ENCODE measurements at places on chromosomes 7 and 10. TPM values are rescaled to one million over a fixed set of nuclear protein-coding genes. Genes with fewer than 3 reads are reported as not detected.

DNA sequence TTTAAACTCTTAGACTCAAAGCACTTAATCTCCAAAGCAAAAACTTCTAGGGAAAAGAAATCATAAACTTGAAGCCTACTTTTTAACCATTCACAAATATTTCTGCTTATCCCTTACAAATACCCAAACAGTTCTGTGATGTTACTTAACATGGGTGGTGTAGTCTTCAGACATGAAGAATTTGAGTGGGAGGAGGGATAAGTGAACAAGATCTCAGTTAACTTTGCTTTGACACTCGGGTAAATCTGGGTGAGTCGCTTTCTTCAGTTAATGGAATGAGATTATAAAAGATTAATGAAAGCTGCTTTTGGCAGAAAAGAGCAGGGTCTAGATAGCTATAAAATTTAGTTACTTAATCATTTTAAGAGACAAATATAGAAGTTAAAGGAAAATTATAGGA is 47.5 kb downstream of the RNF133 start:
- DNase-seq: no peak

DNA sequence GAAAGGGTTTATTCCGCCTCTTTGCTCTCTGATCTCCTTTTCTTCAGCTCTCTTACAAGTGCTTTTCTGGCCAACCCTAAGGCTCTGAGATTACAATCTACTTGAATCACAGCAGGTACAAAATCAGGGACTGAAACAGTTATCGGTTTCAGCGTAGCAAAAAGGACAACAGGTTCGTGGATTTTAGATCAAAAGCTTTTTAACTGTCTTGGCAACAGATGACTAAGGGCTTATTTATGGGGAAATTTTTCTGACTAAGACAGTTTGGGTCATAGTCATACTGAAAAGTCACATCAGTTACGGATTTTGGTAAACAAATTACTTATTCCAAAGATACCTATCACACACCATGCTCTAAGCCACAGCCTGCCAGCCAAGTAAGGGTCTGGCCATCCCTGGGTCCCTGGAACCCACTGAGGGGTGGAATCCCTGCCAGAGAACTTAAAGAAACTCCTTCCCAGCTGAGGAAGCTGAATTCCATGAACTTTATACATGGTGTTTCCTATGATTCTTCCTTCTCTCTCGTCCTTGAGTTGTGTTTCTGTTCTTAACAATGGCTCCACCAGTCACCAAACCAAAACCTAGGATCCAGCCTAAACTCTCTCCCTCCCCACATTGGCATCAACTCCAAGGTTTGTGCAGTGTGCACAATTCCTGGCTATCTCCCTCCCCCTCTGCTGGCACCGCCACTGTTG is 169.3 kb downstream of the FAM107B start:
- peak; percentile 58 for DNase-seq

GRCh38 chr10:73647211-73647874 is 6.1 kb upstream of the MYOZ1 start:
- DNase-seq: no peak

DNA sequence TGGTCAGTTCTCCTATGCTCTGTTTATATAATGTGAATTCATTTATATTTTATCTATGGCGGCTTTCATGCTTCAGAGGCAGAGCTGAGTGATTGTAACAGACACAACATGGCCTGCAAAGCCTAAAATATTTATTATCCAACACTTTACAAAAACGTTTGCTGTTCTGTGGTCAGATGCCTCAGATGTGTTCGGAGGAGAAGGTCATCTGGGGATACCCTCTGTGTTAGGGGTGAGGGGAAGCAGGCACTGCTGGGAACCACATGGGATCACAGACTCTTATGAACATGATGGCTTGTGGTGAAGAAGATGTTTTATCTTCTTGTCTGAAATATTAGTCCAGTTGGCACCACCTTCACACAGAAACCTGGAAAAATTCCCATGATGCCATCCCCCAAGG is 203.4 kb downstream of the PHTF2 start:
- DNase-seq: no peak

- DNase-seq: no peak
Measured at GRCh38 chr7:11758627-11759111, 73.3 kb downstream of the THSD7A start.

DNA sequence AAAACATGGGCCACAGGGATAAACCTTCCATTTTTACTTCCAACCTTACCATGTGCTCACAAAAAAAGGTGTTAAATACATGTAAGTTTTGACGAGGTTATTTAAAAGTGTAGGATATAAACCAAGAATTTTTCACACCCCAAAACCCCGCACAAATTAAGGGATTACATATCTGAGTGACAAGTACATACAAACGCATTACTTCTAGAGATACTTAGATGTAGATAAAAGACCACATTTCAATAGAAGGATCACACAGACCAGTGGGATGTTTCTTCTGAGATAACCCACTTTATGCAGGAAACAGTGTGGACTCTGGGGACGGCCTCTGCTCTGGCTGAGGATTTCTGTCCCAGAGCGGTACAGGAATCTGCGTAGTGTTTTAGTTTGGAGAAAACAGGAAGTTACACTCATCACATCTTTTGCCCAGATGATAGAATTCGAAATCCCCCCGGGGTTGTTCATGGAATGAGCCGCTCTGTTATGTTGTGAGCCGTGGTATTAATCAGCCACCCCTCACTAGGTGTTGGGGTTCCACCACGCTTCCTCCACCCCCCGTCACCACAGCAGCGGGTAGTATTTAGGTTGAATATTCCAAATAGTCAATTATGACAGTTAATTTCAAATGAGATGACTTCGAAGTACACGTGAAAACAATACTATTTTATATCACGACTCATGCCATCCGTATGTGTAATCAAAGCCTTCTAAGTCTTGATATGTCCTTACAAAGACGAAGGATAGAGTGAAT is 1.3 kb upstream of the CUL1 start:
- peak; percentile 69 for DNase-seq

- DNase-seq: no peak
Measured at GRCh38 chr7:157394246-157395191, 57.7 kb downstream of the DNAJB6 start.

DNA sequence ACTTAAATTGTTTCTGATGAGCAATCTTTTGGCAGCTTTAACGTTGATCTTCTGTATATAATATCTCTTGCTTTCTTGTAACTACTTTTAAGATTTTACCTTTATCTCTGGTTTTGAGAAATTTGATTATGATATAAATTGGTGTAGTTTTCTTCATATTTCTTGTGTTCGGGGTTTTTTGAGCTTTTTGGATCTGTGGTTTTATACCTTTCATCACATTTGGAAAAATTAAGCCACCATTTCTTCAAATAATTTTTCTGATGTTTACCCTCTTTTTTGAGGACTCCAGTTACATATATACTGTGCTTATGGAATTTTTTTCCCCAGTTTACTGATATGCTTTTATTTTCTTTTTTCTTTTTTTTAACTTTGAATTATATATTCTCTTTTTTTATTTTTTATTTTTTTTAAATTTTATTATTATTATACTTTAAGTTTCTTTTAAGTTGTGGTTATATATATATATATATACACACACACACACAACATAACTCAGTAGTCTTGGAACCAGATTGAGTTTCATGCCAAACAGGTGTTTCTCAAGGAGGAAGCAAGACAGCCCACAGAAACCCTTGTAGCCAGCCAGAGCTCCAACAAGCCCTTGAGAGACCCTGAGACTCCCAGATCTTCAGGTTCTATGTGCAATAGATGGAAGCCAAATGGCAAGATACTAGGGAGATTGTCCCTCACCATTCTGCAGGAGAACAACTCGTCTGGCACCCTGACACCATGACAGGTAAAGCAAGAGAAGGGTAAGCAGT is 27.5 kb upstream of the NME8 start:
- DNase-seq: no peak

GRCh38 chr10:124619802-124620490 is 124.2 kb downstream of the FAM53B start:
- DNase-seq: no peak

DNA sequence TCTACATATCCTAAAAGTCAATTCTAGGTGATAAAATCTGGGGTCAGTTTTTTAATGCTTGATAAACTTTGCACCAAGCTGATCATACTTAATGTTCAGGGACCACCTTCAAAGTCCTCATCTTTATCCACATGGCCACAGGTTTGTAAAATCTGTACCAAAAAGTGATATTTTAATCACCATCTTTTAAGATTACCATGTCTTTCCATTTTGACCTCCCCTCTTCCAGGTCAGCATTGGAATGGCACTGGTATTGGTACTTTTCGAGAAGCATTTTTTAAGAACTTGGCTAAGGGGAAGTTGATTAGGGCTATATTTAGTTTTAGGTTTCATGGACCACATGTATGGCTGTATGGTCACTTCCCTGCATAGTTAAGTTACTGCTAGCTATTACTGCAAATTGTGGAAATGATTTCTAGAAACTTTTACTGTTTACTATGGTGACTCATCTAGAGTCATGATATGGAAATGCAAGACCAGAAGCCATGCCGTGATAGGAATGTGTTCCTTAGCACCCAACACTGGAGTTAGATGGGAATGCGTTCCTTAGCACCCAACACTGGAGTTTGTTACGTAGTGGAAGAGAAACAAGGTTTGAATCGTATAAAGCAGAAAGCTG is 50.8 kb upstream of the ABLIM1 start:
- DNase-seq: no peak

DNA sequence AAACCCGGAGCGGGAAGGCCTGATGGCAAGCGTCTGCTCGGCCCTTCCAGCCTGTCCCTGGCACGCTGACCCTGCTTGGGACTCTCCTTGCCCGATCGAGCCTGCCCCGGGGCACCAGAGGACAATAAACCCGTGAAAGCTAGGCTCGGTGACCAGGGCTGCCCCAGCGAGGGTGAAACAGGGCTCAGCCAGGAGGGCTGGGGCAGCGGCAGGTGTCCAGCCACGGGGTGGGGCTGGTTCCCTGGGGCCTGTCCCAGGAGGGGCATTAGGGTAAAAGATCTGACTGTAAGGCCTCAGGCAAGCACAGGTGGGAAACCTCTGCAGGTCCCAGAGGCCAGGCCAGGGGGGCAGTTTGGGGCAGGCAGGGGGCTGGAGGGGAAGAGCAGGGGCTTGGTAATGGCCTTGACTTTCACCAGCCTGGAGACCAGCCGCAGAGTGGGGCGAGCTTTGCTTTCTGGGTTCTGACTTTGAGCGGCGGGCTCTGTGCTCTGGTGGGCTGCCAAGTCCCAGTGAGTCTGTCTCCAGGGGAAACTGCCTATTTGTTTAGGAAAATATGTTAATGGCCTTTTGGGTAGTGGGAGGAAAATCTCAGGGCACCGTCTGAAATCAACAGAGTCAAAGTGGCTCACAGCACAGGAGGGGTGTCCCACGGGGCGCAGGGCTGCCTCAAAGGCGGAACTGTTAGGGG is 68.2 kb upstream of the INPP5A start:
- DNase-seq: no peak

DNA sequence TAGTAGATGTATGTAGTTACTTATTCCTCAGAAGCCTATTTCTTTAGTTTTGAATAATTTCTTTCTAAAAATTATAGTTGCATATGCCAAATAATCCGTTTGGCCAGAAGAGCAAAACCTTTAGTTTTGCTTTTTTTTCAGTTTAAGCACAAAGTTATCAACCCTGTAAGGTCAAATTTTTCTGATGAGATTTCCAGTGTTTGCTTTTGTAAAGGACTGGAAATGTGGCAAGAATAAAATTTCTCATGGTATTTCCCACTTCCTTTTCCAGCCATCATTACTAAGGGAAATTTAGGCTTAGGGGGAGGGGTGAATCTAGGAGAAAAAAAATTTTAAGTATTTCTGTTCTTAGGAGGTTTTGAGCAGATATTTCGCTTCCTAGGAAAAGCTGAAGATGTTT is 7.6 kb downstream of the CALD1 start:
- DNase-seq: no peak

DNA sequence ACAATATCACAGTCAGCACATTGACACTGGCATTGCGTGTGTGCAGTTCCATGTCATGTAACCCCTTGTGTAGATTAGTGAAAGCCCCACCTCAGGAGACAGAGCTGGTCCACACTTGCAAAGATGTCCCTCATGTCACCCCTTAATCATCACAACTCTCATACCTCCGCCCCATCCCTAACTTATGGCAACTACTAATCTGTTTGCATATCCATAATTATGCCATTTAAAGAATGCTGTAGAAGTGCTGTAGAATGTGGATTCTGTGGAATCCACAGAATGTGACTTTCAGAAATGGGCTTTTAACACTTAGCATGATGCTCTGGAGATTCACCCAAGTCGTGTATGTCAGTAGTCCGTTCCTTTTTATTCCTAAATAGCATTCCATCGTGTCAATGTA is 102.8 kb upstream of the VSTM2A start:
- DNase-seq: no peak

- no peak for DNase-seq
Measured at GRCh38 chr7:51224811-51225595, 91.6 kb downstream of the COBL start.

The PVRIG gene
- total RNA-seq: 34.4 TPM

The IL15RA gene
- total RNA-seq: 23.7 TPM

The TSPAN12 gene
- total RNA-seq: not detected

The NEUROD6 gene
- total RNA-seq: not detected

The BCAP29 gene
- total RNA-seq: 37.8 TPM

The PNLIP gene
- total RNA-seq: not detected

The INMT gene
- total RNA-seq: 0.53 TPM
